Stimulated activated CD8-positive, alpha-beta memory T cell treated with anti-CD3 and anti-CD28 coated beads, Interleukin-4, amount 100 ng/mL, for 1 hour (primary cell): ENCODE measurements at places on chromosomes 16 and 17.

DNA sequence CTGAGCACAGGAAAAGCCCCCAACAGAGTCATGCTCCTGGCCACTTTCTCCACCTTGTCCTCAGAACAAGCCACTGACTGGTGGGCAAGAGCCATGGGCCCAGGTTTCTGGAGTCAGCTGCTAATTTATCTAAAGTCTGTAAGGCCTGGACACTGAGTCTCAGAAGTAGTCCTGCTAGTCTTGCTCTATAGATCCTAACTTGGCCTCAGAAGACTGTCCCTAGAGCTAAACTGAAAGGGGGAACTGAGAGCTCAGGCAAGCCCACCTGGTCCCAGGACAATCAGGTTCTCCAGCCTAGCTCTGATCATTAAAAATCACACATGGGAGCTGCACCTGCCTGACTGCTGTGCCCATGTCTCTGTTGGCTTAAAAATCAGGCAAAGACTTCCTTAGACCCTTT is 485.8 kb downstream of the SLC39A11 start:
- DNase-seq, result no peak

DNA sequence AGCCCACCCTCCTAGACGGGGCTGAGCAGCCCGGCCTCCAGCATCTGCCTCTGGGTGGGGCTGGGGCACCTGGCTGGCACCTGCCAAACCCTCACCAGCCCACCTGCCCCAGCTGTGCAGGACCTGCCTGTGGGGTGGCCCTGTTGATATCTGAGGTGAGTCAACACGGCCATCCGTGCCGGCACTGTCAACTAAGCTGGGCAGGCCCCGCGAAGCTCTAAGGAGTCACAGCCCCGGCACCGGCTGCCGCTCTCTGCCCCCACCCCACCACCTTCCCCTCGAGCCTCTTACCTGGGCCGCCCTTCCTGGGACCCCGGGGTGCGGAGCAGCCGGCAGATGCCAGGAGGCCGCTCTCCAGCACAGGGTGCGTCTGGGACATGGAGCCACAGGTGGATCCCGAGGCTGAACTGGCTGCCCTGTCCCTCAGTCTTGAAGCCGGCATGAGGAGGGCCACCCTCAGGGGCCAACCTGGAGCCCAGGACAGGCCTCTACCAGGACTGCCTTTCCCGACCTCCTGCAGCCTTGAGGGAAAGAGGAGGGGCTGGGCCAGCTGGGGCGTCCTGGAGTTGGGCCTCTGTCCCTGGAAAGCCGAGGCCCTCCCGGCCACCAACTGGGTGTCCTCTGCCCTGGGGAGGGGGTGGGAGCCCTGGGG is 515 bp downstream of the CBFA2T3 start:
- DNase-seq, result no peak

- DNase-seq, result no peak
Measured at GRCh38 chr16:4115949-4116318, 308 bp downstream of the ADCY9 start.

DNA sequence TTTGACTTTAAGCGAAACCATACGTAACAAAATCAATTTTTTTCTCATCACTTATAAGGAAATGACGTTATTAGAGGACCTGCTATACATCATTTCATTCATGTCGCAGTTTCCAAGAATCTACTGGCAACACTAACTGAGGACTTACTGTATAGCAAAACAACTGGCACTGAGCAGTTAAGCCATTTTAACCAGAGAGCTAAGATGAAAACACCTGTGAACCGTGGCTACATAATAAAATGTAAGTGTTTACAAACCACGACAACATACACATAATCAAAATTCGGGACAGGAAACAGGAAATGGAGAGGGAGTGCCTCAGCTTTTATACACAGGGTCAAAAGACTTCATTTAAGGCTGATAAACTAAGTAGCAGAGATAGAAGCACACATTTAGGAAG is 29.5 kb downstream of the METTL16 start:
- no peak for DNase-seq

DNA sequence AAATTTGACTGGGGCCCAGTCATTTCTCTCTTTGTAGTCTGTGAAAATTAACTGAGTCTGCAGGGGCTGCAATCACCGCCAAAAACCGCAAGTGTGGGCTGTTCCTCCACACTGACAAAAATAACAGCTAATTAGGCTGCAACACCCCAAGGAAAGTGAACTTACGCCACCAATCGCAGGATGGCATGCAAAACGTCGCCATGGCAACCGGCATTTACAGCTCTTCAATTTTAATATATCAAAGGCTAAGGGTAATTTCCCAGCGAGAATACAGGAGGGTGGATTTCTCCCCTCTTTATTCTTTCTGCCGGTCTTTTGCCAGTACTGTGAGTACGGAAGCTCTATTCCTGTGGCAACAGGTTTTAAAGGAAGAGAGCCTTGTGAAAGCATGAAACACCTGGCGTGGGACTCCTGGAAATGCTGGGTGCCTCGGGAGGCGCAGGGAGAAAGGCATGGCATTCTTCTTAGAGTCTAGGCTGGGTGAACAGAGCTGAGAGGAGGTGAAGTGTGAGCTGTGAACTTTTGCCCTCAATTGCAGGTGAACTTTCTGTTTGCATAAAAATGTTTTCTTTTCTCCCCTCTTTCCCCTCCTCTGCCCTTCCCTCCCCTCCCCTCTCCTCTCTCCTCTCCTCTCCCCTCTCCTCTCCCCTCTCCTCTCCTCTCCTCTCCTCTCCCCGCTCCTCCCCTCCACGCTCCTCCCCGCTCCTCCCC is 399.7 kb downstream of the XYLT1 start:
- DNase-seq, result peak; percentile 46

DNA sequence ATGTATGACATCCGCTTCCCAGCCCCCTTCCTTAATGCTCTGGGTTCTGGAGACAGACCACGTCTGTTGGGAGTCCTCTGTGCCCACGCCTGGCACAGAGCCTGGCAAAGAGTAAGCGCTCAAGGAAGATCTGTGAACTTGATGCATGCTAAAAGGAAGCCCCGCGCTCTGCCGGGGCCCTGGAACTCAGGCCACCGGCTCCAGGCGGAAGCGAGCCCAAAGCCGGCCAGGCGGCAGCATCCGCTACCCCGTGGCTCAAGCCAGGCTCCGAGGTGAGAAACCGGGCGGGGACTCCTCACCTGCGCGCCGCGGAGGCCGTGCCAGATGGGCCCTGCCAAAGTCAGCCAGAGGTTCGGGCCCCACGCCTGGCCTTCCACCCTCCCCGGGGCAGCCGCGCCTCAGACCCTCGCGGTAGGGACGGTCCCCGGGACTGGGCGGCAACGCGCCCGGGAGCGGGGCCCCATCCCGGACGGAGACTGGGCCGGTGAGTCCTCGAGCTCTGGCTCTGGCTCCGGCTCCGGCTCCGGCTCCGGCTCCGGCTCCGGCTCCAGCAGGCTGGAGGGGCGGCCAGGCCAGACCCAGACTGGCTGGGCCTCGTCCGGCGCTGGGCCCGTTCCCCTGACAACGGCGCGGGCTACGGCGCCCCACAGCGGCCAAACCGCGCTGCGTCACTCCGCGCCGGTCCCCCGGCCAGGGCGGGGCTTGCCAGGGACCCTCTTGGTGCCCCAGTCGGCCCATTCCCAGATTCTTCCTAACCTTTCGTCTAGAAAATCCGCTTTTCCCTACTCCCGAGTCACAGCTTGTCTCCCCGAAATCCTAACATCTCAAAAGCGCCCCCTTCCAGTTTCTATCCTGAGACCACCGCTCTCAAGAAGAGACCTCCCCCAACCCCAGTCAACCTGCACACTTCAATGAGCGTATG is at the start of gene ZDHHC1:
Gene ZDHHC1 (minus strand): TSS at position 606 of the 922 bp plus-strand sequence. CDS start 8,702 bp downstream, outside the sequence.
- no peak for DNase-seq

GRCh38 chr16:3485821-3486505 is 9.3 kb downstream of the C16orf90 start:
- DNase-seq, result no peak

DNA sequence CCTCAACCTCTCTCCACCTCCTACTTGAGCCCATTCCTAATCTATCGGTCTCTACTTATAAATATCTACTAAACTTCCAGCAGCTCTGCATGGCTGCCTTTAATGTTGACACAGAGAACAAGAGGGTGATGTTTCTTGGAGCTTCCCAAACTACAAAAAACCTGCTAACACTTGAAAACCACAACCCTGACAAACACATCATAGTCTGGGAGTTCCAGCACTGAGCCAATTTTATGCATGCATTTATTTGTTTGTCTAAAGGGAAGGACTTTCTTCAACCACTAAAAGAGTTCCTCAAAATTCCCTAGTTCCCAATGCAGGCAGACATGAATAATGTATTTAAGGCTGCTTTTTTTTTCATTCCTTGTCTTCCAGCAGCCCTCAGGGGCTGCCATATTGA is 331.8 kb upstream of the XYLT1 start:
- DNase-seq, result no peak

DNA sequence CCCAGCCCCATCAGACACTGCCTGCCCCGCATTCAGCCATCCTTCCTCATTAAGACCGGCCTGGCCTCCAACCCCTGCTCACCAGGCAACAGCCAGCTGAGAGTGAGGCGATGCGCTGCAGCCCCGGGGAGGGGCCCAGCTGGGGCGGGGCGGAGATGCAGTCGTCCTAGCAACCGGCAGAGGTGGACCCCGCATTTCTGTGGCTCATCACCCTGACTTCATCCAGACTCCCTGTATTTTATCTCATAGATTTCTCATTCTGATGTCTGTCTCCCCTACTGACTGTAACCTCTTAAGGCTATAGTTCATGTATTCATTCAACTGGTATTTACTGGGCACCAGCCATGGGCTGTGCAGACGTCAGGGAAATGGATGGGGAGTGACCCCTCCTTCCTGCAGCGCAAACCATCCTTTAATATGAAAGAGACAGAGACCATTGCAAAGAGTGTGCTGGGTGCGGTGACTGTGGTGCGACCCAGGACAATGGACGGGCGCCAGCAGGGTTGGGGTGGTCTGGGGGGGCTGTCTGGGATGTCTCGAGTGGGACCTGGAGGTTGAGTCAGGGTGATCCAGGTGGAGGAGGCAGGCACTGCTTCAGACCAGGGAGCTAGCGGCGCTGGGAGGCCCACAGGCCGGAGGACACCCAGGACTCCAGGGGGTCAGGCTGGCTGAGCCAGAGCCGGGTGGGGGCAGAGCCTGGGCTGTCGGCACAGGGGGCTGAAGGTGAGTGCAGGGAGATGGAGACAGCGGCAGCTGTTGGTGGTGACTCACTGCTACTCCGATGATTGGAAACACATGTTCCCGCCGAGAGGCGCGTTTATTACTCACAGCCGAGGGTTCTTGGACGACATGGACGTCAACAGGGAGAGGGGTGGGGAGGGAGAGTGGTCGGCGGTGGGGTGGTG is 10.5 kb upstream of the TIMP2 start:
- DNase-seq, result no peak

- DNase-seq, result no peak
Measured at GRCh38 chr16:89765292-89765830, 44.0 kb downstream of the ZNF276 start.

DNA sequence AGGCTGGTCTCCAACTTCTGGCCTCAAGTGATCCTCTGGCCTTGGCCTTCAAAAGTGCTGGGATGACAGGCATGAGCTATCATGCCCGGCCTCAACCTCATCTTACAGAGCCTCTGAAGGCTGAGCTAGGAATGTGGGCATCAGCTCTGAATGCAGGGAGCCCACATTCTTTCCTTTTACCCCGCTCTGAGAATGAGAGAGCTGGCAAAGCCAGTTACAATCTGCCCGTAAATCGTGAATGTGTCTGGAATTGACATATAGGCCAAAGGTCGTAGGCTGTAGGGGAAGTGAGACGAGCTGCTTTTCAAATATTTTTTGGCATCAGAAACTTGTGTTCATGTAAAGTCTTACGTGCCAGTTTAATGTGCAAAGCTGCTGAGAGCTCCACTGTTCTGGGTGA is 4.5 kb downstream of the TMEM238L start:
- DNase-seq, result no peak

DNA sequence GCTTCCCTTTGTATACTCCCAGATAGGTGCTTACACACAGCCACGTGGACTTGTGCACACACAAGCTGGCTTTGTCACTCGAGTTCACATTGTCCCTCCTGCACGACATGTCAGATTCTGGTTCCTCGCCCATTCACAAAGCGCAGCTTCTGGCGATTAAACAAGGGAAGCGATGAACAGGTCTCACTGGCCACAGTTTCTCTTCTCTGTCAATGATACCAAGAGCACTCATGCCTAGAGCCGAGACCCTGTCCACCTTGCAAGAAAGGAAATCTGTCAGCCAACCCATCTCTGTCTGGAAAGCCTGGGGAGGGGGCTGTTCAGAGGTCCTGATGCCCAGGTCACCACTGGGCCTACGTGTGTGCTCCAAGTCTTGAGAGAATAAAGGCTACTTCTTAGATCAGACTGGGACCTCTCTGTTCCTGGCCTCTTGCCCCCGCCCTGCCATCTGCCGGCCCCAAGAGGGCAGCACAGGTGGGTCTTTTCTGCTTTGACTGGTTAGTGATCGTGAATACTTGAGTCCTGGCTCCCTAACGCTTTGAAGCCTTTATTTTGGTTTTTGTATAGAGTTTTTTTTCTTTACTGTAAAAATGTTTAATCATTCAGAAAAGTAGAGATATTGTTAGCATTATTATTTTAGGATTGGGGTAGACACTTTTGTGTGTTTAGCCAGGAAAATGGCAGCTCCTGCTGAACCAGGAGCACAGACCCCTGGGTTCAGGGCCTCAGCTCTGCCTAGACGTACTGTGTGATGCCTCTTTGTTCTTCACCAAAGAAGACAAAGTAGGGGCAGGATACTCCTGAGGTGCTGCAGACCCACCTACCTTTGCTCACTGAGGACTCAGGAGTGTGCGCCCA is 104.7 kb downstream of the MRM1 start:
- peak; percentile 21 for DNase-seq

DNA sequence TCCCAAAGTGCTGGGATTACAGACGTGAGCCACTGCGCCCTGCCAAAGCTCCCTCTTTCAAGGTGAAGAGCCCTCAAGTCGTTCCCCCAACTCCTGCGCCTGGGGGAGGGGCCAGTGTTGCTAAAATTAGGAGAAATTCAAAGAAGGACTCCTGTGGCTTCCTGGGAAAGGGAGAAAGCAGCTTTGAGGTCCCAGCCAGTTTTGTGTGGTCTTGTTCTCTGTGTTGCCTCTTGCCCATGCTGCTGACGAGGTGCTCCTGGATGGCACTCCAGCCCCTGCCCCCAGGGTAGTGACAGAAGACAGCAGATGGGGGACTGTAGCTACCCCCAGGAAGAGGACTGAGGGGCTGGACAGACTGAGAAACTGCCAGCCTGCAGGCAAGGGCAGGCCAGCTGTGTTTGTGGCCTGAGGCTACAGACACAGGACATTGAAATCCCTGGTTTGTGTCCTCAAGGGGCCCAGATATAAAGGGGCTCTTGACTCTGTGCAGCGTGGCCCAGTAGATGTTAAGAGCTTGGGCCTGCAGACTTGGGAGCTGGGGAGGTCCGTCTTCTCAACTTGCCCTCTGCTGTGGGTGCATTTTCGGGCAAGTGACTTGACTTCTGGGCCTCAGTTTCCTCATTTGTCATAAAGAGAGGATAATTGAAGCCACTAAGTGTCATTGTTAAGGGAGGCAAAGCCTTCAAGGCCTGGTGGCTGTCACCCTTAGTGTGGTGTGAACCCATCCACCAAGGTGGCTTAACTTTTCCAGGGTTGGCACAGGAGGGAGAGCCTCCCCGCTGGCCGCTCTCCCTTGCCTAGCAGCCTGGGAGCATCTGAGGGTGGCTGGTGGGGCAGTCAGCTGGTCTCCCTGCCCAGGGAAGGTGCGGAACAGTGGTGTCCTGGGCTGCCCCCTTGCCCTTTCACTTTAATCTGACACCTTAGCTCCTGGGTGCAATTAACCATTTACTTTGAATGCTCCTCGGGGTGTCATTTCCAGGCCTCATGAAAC is 4.1 kb downstream of the UBALD2 start:
- DNase-seq, result no peak

GRCh38 chr17:50871898-50872297 is 5.7 kb upstream of the TOB1 start:
- DNase-seq, result no peak
